Head of caudate nucleus (tissue), 42 donors: ENCODE measurements at places on chromosomes 3 and 15.

GRCh38 chr3:58657036-58657520 lies 9.5 kb downstream of the FAM3D start:
- no peak for DNase-seq

DNA sequence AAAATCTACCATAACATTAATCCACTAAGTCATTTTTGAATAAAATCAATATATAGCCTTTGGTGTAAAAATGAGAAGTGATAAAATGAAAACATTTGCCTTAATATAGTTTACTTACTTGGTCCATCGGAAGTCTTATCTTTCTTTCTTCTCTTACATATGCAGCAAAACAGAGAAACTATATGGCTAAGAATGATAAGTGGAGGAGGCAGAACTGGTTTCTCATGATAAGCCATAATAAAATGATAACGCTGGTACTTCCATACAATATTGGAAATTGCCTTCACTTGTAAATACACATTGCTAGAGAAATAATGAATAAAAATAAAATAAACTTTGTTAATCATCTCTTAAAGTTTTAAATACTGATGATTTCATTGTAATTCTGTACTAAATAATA lies 47.8 kb upstream of the USP50 start:
- no peak for DNase-seq

DNA sequence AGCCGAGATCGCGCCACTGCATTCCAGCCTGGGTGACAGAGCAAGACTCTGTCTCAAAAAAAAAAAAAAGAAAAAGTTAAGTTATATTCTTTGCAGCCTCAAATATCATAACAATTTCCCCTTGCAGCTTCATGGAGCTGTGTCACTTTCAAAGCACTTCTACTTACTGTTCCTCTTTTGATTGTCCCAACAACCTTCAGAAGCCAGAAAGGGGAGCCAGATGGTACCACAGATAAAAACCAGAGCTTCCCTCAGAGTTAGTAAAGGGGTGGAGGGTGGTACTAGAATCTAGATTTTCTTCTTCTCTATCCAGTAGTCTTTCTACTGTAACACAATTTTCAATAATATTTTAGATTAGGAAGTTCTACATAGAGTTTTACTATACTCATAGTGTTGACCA lies 188.8 kb downstream of the TAFA4 start:
- DNase-seq = no peak

DNA sequence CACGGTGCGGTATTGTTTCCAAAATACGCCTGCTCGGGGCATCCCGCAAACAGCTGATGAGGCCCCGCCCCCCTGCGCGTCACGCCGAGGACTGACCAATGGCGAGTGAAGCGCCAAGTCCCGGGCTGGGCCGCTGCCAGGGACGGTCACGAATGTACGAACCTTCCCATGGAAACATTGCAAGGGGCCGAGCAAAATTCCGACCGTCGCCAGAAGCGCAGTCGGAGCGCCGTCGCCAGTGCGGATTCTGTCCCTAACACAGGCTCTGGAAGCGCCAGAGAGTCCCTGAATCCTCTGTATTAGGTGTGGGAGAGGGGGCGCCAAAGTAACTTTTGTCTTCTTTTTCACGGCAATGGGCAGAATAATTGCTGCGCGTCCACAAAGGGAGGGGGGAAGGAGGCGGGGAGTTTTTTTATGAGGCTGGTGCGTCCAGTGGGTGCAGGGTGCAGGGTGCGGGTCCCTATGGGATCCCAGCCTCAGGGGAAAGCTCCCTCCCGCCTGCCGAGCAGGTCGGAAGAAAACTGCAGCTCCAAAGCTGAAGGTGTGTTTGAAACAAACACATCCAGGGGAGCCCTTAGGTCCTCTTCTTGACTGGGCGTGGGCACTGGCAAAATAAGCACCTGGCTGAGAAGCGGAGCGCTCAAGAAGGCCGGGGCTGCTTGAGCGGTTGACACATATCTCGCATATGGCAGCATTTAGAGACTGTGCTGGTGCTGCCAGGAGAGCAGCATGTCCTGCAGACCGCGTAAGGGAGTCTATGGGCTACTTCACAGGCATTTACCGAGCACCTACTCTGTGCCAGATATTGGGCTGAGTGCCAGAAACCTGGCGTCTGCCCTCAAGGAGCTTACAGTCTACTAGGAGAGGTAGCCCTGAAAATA lies at the start of gene BMF:
Gene BMF, minus strand, starts transcription at position 25 of the 881 bp plus-strand sequence. CDS start 2,793 bp downstream, outside the sequence.
- peak; percentile 98 for DNase-seq

GRCh38 chr3:73827725-73828211 lies 203.0 kb upstream of the PDZRN3 start:
- no peak for DNase-seq

DNA sequence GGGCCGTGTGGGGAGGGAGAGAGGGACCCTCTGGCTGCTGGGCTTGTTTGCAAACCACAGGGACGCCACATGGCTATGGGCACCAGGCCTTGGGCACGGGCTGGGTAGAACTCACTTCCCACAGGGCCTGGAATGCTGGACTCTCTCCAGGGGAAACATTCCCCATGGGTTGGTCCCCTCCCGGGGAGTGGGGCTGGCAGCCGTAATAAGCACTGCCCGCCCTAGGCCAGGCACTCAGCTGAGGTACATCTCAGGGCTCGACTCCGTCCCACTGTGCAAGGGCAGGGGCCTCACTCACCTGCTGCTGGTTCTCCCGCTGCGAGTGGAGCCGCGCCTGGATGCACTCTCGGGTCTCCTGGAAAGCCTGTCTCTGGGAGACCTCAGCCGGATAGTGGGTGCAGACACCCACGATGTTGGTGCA lies 96.7 kb downstream of the ADCY5 start:
- no peak for DNase-seq

- DNase-seq = peak; percentile 56
Measured at GRCh38 chr3:170961616-170962400, 53.4 kb upstream of the EIF5A2 start.

GRCh38 chr15:85649372-85649771 lies 145.4 kb downstream of the KLHL25 start:
- DNase-seq = no peak

- DNase-seq = no peak
Measured at GRCh38 chr3:57112206-57112605, 51.7 kb downstream of the SPATA12 start.

GRCh38 chr3:185292238-185292637 lies 38.4 kb upstream of the EHHADH start:
- no peak for DNase-seq

- no peak for DNase-seq
Measured at GRCh38 chr3:189292667-189293484, 121.1 kb downstream of the TPRG1 start.

DNA sequence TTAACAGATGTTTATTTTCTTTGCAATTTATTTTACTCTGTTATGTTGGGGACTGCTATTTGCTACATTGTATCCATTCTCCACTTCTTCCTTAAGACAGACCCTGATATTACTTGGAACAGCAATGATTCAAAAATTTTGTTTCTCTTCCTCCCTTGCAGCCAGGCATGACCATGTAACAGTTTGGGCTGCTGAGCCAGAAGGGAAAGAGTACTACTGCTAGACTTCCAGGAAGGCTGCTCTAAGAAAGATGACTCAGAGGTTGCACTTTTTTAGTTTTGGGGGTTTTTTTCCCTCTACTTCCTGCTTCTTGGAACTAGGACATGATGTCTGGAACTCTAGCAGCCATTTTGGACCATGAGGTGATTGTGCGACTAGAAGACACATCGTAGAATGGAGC lies 10.3 kb downstream of the PRR20G start:
- no peak for DNase-seq
